ENCODE measurements at places on chromosomes 4 and X.
A peak's percentile ranks its signal among the peaks of the same experiment; 100 is the strongest.

GRCh38 chr4:31768756-31769155, 1048.6 kb downstream of the PCDH7 start:
- no peak for DNase-seq

DNA sequence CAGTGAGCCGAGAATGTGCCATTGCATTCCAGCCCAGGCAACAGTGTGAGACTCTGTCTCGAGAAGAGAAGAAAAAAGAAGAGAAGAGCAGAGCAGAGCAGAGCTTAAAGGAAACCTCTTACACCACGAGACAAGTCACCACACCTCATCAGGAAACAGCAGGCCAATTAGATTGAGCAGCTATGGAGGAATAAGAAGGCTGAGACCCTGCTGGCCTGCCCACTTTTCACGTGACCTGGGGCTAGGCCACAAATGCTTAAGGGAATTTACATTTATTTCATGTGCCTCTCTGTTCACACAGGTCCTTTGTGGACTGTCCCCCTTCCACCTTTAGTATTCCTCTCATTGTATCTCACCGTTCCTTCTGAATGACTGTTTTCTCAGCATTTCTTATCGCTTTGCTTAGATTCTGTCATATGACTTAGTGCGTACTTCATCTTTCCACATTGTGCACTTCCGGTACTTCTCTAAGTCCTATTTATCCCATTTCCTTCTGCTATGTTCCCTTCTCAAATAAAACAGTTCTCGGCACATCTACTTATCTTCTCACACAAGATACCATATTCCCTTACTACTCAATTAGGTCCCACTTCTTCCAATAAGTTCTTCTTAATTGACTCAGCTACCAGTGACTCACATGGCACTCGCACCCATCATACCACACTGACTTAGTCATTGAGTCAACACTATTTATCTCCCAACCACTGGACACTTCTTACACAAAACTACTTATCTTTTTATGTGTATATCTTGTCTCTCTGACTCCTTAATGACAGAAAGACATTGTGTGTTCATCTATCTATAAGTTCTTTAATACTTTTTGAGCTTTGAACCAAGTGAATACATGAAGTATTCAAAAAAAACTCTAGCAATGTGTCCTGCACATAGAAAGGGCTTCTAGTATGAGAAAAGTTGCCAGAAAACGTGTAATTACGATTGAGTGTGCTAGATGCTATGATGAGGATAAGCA, 11.0 kb downstream of the CUL4B start:
- DNase-seq, result no peak

DNA sequence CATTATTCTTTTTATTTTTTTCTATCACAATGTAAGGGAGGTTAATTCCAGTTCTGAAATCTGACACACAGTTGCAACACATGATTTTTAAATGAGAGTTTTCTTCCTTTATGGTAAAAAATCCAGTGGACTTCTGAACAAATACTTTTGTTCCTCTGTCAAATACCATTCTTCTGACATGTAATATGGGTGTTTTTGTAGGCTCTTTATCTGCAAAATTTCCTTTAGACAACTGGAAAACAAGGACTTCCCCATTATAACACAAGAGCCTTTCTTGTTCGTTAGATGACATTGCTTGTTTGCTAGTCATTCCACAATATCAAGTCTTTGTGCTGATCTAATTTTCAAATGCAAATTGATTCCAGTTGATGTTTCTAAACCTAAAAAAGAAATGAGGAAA, 7.7 kb downstream of the FANCB start:
- no peak for DNase-seq

DNA sequence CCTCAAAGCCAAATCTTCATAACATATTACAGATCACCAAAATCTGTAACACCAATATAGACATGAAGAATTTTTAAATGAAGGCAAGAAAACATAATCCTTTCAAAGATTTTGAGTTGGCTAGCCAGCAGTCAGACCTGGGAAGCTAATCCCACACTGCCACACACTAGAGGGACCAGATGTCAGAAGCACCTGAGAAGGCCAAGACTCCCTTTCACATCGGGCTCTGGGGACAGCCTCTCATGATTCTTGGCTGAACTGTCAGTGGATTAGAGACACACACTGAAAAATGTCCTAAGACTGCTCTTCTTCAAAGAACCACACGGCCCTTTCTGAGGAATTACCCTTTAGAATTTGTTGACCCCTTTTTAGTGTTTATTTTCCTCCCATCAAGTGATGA, 28.2 kb upstream of the SPATA4 start:
- DNase-seq, result no peak

- no peak for DNase-seq
These were observed 1.5 kb upstream of the IL21 start for GRCh38 chr4:122622400-122622799.

- no peak for DNase-seq
These were observed 35.3 kb upstream of the ADAMTS3 start for GRCh38 chr4:72604324-72604723.

GRCh38 chr4:4574792-4575191, 32.9 kb upstream of the STX18 start:
- peak; percentile 28 for DNase-seq

DNA sequence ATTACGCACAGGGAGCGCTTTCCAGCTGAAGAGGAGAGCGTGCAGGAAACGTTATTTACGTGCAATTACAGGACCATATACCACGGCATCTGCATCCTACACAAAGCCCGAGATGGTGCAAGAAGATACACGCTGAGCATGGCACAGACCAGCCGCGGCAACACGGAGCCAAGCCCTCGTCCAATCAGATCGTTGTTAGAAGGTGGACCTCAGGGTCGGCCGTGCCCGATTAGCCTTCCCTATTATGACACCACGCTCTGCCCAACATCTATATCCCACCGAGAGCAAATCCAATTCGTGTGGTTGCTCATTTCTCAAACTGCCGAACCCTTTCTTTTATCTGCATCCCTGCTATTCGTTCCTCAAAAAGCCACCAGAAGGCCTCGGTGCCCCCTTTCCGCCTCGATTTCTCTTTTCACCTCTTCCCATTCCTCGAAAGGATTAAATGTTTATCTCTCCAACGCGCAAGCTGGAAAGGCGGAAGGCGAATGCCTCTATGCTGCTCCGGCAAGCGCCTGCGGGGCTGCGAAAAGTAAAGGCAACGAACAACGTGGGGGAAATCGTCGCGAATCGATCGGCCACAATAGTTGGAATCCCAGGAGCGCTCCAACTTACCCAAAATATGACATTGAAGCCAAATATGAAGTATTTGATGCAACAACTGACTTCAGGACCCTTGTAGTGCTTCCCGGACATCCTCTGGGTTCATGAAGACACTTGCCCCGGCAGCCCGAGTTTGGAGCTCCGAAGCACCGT, 702 bp downstream of the TSPAN5 start:
- peak; percentile 71 for DNase-seq

GRCh38 chr4:163191999-163192398, 25.3 kb upstream of the NAF1 start:
- no peak for DNase-seq

DNA sequence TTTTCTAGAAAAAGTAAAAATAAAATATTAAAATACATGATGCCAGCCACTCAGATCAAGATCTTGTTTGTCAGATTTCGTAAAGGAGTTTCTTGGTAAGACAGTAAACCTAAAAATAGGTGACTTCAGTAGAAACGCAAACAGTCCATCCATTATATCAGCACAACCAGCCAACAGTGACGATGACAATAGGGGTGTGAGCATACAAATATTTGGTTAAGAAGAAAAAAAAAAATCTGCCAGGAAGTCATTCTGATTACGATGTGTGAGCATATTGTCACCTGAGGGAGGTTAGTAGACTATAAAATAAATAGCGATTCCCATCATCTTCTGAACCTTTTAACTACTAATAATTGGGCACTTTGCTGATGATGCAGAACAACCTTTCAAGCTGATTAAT, 37.6 kb downstream of the SLC7A11 start:
- peak; percentile 5 for DNase-seq

DNA sequence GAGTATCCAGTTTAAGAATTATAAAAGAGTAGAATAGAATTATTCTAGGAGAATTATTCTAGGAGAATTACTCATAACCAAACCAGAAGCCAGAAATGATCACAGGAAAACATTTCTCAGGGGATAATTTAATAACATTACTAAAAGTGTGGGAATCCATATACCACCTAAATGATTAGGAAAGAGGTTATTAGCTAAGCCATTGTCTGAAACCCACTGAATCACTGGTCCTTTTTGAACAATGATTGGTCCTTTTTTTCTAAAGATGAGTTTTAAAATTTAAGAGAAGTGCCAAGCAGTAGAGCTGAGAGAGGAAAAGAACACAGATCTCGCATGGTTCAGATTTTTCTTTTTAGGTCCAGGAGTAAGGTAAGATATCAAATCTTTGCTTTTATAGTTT, at the start of gene ODAM:
ODAM (plus strand) TSS at position 301 of the 400 bp plus-strand sequence. CDS start 819 bp downstream, outside the sequence.
- no peak for DNase-seq

DNA sequence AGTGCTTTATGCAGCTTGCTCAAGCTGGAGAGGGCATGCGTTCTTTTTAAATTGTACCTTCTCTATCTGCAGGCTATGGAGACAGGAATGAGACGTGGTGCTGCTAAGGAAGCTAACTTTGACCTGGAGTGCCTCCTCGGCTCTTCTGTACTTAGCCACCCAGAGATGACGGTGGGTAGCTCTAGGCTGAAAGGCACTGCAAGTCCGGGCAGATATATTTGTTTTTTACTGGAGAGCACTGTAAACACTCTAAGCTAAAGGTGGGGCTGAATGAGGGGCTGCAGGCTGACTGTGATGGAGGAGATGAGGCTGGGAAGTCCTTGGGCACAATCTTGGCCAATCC, 12.1 kb downstream of the ELF4 start:
- no peak for DNase-seq

DNA sequence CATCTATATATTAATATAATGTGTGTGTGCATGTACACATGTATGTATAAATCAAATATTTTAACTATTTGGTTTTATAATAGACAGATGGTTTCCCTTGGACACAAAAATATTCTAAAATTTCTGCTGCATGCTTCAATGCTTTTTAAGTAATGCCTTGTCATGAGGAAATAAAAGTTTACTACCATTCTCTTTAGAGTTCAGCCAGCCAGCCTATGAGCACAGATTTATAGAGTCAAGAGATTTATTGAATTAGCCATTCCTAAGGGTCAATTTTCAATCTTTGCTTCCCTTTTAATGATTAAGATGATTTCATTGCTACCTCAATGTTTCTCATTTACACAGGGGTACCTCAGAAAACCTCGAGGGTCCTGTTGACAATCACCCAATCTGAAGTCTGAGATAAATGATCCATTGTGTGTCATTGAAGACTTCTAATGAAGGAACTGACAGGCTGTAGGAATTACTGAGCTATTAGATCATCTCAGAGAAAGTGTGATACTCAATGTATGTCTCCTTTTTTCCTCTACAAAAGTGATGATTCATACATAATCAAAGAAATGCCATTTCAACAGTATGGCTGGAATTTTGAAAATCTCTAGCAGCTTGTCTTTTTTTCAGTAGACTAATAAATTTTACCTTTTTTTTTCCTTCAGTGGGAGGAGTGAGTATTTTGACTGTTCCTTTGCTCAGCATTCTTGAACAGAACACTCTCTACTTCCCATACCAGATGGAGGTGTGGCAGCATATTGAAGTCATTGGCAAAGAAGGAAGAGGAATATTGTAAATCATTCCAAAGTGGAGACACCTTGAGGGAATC, 222.6 kb upstream of the PCDH18 start:
- no peak for DNase-seq

GRCh38 chrX:123588723-123589122, 144.1 kb downstream of the THOC2 start:
- no peak for DNase-seq

- DNase-seq, result no peak
These were observed 2.9 kb upstream of the SEPSECS start for GRCh38 chr4:25163196-25163595.

DNA sequence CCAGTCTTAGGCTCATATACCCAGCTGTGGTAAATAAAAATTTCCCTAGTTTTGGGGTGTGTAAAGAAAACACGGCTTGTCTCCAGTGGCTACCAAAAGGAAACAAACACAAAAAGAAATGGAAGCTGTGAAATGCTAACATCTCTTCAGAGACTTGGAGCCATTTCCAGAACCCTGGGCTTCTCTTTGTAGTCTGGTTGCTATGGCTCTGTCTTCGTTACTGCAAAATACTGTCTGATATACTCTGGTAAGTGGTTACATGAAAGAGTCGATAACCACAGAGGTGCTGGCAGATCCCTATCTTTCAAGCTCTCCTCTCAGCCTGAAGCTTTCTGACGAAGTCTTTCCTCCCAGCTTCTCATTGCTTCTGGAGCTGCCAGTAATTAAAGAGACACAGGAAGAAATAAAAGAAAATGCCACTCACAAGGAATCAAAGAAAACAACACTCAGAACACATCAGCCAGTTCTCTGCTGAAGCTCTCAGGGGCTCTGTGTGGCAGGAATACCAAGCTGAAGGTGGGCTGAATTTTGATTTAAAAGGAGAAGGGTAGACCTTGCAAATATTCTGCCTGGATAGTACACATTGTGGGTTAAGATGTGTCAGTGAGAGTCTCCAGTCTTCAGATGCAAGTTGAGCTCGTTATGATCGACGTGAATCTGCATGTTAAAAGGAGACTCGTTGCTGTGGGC, 107.6 kb upstream of the FAM9C start:
- DNase-seq, result no peak

DNA sequence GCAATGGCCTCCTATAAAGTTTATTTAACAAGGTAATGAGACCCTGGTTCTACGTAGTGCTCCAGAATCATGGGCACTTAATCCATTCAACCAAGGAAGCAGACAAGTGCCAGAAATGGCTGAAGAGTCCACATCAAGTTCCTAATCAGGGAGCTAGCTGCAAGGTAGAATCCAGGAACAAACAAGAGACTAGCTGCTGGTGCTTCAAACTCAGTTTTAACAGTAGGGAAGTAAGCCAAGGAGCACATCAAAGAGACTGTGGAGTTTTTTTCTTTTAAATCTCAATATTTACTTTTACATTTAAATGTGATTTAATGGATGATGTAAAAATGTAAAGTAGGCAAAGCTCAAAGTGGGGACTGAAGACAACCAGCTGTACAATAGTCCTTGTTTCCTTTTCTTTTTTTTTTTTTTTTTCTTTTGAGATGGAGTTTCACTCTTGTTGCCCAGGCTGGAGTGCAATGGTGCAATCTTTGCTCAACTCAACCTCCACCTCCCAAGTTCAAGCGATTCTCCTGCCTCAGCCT, 630.4 kb downstream of the CCSER1 start:
- DNase-seq, result no peak

GRCh38 chr4:113979148-113979904, at the start of gene ARSJ:
Gene ARSJ (minus strand): TSS chr4:113979647. CDS start chr4:113978834, 813 bp downstream.
- DNase-seq, result peak; percentile 42

DNA sequence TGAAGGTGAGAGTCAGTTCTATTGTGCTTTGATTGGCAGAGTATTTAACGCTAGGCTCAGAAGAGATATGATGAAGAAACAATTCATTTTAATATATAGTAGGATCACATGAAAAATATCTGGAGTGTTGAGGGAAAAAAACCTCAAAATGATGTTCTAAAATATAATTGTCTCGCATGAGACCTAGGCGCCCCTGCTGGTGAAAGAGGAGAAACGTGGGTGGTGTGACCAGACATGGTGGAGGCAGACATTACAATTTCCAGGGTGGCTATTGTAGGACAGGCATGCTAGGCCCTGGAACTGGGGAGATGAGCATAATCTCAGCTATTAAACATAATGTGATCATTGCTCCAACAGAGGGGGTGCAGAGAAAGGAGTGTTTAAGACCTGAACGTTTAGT, 210.0 kb downstream of the HS3ST1 start:
- DNase-seq, result no peak

All from HuH-7.5 (cell line).